ENCODE measurements at places on chromosomes 16 and 17. TPM values are rescaled to one million over a fixed set of nuclear protein-coding genes. Genes with fewer than 3 reads are reported as not detected.

GRCh38 chr17:44794851-44795413 lies 35.2 kb downstream of the GJC1 start:
- DNase-seq: peak; percentile 74

- peak; percentile 74 for DNase-seq
Measured at GRCh38 chr16:4172070-4172469, 55.8 kb upstream of the ADCY9 start.

Gene PHB1
- 103 TPM for total RNA-seq

Gene ELOB
- 37.6 TPM for total RNA-seq

GRCh38 chr16:78100112-78100467 lies 636 bp downstream of the WWOX start:
- DNase-seq: no peak

- DNase-seq: peak; percentile 65
Measured at GRCh38 chr16:54506741-54507500, 220.3 kb upstream of the IRX3 start.

DNA sequence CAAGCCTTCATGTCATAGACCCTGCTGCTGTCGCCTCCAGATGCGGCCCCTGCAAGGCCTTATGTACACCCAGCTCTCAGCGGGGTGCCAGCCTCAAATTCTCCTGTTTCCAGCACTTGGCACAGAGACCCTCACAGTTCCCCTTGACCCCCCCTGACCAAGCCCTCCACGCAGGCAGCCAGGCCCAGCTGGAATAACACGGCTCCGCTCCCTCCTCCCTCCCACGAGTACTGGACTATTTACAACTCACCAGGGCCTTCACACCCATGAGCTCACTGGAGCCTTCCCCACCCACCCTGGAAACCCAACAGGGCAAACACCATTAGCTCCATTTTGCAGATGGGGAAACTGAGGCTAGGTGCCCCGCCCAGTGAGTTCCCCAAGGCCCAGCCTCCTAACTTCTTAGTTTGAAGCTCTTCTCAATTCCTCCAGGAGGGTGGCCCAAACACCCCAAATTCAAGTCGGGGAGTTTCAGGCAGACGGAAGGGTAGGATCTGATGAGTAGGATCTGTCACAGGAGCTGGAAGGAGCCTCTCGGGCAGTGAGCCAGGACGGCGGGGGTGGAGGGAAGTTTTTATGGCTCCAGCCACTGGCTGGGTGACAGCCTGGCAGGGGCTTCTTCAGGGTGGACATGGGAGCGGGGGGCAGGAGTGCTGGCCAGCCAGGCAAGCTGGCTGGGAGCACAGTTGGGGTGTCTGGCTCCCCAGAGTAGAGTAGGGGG lies 17.5 kb upstream of the DLX4 start:
- DNase-seq: no peak

DNA sequence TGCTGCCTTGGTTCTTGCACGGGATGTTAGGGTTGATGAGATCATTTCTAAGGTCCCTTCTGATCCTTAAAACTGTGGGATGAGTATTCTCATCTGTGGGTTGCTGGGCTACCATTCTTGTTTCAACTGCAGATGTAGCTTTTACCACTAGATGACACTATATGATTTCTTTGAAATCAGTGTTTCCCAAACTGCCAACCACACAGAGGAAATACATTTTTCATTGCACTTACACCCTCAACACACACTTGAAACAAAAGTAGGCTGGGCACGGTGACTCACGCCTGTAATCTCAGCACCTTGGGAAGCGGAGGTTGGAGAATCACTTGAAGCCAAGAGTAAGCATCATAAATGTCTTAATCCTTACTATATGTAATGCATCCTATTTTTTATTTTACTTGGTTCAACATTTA lies 15.3 kb downstream of the LCMT1 start:
- peak; percentile 90 for DNase-seq

DNA sequence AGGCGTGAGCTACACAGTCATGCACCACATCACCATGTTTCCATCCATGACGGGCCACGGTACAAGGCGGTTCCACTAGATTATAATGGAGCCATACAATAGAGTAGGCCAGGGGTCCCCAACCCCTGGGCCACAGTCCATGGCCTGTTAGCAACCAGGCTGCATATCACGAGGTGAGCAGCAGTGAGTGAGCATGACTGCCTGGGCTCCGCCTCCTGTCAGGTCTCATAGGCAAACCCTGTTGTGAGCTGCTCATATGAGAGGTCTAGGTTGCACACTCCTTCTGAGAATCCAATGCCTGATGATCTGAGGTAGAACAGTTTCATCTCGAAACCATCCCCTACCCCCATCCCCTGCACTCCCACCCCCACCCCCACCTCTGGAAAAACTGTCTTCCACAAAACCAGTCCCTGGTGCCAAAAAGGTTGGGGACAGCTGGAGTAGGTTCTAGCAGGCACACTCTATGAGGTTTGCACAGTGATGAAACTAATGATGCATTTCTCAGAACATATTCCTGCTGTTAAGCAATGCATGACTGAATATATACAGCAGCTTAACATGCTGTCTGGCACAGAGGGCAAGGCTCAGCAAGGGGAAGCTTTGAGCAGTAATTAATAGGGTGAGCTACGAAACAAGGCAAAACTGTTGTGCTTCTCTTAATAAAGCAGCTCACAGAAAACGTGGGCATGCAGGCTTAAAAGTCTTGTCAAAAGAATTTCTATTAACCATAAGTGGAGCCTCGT lies 108.0 kb downstream of the VPS53 start:
- DNase-seq: no peak

- peak; percentile 44 for DNase-seq
Measured at GRCh38 chr17:66397486-66397885, 95.1 kb downstream of the PRKCA start.

- peak; percentile 36 for DNase-seq
Measured at GRCh38 chr16:81647527-81647926, 131.6 kb upstream of the PLCG2 start.

Gene TM4SF5
- total RNA-seq: not detected

- DNase-seq: no peak
Measured at GRCh38 chr17:6576038-6576785, 19.9 kb upstream of the PITPNM3 start.

- no peak for DNase-seq
Measured at GRCh38 chr16:56532714-56533113, 12.9 kb upstream of the BBS2 start.

GRCh38 chr16:35174016-35174415 lies 1714.6 kb downstream of the TP53TG3F start:
- DNase-seq: no peak

Data from fibroblast of the aortic adventitia (primary cell).